ENCODE measurements at places on chromosomes 16 and 17.

- peak; percentile 18 for DNase-seq
These were observed 140.1 kb downstream of the ITFG1 start for GRCh38 chr16:47320546-47321310.

DNA sequence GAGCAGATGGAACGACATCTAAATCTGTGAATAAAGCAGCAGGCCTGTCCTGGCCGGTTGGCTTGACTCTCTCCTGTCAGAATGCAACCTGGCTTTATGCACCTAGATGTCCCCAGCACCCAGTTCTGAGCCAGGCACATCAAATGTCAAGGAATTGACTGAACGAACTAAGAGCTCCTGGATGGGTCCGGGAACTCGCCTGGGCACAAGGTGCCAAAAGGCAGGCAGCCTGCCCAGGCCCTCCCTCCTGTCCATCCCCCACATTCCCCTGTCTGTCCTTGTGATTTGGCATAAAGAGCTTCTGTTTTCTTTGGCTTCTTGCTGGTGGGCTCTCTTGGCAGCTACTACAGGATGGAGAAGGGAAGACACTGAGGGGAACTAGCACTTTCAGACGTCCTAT, 4.1 kb upstream of the RSAD1 start:
- DNase-seq, result no peak

GRCh38 chr17:34726536-34727384, 147.4 kb downstream of the TMEM132E start:
- no peak for DNase-seq

DNA sequence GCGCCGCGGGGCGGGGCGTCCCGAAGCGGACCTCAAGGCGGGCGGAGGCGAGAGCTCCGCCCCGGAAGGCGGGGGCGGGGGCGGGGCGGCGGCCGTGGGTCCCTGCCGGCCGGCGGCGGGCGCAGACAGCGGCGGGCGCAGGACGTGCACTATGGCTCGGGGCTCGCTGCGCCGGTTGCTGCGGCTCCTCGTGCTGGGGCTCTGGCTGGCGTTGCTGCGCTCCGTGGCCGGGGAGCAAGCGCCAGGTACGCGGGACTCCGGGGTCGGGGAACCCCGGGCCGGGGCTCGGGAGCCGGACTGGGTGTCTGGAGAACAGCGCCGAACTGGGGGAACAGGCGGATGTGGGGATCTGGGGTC, at the start of gene TNFRSF12A:
Gene TNFRSF12A, plus strand, starts transcription at position 122 of the 357 bp plus-strand sequence. Its CDS starts 30 bp downstream, at position 152.
- DNase-seq, result peak; percentile 85

DNA sequence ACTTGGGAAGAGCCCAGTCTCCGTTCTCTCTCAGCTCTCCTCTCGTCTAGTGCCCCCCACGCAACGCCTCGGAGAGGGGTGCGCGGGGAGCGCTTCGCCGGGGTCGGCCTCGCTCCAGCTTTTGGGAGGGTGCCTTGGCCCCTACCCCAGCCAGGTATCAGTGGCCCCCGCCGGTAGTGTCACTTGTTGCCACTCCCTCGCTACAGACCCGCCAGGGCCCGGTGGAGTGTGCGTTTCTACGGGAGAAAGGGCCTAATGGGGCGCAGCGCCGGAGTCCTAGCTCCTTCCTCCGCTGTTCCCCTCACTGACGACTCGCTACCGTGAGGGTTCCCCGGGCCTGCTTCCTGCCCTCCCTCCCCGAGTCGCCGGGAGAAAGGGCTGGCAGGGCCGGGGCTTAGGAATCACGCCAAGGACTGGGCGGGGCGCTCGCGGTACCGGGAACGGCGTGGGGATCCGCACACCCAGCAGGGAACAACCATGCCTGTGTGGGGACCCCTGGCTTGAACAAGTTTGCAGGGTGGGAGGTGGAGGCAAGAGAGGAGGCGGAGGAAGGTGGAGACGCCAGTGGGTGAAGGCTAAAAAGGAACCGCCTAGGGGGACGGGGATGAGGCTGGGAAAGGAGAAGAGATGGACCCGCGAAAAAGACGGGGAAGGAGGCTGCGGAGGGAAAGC, 997 bp upstream of the CDH11 start:
- peak; percentile 70 for DNase-seq

DNA sequence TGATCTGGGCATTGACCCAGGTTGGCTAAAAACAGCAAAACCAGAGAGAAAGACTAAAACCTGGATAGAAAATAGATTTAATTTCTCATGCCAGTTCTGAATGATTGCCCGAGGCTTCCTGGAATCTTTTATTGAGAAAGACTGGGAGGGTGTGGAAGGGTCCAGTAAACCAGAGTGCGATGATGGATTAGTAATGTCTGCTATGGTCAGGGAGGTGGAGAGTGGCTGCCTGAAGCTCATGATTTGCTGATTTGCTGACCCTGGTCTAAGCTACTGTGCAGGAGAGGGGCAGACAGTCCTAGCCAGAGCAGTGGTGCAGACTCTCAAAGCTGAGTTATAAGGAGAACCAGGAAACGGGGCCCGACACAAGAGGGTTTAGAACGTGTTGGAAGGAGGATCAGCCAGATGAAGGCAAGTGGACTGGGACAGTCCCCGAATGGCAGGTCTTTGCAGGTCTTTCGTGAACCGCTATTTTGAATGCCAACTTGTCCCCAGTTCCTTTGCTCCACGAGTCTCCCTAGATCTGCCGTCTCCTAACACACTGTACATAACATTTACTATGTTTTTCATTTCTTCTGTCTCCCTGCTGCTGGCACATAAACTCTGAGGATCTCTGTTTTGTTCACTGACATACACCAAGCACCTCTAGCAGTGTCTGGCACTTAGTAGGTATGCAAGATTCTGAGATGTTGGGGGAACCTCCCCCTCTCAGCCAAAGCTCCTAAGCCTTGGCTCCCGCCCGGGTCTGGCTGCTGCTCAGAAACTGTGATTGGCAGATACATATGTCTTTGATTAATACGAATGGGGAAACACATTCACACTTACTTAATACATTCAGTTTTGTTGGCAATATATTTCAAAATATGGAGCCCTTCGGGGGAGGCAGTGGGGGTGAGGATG, 237.3 kb upstream of the TNRC6C start:
- no peak for DNase-seq

DNA sequence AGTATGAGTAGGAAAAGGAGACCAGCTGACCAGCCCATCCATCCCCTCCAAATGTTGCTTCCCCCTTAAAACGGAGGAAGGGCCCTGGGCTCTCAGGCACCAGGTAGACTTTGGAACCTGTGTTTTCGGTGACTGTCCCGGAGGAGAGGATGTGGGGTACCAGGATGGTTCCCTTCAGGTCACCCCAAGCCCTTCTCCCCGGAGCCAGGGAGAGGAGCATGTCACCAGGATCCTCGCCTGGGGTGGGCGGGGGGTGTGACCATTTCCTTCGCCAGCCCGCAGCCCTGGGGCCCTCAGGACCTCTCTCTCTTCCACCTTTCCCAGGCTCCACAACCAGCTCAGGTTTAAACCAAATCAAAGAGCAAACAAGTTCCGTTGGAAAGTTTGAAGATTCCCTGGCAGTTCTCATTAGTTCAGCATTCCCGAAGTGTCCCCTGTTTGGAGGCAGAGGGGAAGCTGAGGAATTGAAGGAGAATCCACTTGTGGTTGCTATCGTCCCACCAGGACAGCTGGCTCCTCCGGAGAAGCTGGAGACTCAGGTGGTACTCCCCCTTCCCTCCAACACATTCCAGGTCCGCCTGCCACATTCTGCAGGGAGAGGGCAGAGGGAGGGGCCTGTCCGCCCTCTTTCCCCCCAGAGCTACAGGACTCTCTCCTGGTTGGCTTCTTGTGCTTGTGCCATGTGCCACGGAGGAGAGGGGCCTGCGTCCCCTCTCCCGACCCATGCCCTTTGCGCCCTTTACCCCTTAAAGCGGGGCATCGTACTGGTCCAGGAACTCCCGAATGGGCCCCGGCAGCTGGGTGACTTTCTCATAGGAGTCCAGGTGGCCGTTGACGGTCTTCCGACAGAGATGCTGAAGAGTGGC, 2.0 kb downstream of the SOCS3 start:
- DNase-seq, result peak; percentile 46

- no peak for DNase-seq
These were observed 299 bp downstream of the NUP85 start for GRCh38 chr17:75205793-75206163.

DNA sequence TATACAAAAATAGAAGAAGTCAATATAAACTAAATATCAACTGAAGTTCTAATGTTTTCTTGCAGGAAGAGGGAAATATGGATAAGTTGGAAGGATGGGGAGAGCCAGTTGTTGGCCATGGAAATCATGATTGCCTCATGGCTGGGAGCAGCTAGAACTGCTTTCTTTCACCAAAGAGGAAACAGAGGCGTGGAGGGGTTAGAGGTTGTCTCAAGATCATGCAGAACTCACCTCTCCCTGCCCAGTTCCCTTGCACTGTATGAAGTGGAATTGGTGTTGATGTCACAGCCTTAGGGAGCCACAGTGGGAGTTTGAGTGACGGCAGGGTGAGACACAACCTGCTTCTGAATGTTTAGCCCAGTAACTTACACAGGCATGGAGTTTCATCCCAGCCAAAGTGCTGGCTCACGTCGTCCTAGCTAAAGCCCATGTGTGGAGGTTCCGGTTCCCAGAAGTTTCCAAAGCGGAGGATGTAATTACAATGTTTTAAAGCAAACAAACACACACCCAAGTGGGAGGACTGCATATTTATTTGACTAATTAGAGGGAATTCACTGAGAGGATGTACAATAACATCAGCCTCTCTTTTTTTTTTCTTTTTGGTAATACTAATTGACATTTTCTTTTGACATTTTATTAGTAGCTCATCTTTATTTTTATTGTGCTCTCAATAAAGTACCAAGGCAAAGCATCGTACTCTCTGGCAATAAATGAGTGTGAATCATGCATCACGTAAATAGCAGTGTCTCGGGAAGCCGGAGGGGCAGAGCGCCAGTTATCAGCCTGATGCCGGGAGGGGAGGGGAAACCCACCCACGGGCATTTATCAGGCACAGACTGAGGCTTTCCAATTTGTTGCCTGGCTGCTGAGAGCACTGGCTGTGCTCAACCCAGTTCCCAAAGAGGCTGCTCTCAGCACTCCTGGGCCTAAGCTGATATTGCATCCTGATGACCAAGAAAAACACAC, 118.7 kb upstream of the CDH5 start:
- DNase-seq, result peak; percentile 48

- DNase-seq, result no peak
These were observed 27.1 kb downstream of the HOXB1 start for GRCh38 chr17:48503747-48504146.

GRCh38 chr17:40680998-40681397, 16.0 kb upstream of the KRT222 start:
- no peak for DNase-seq

DNA sequence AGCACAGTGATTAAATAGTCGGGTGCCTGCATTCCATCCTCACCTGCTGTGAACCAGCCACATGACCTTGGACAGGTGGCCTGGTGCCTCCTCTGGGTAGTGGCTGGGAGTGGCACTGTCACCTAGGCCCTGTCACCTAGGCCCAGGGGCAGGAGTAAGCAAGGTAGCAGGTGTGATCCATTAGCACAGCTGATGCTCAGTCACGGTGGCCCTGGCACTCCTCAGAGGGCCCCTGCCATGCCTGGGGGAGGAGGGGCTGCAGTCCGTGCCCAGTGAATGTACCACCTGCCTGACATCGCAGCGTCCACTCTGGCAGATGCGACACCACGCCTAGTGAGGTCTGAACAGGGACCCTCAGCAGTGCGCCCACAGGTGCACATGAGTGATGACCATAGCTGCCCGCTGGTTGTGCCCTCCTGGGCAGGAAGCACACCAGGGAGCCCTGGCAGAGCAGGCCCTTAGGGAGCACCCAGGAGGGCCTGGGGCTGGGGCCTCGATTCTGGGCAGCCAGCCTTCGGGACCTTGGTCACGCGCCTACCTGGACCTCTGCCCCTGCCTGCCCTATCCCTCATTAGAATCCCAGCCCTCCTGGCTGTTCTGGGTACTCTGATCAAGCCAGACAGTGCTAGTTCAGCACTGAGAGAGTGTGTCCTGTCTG, 33.1 kb upstream of the CRISPLD2 start:
- no peak for DNase-seq

GRCh38 chr16:73735018-73735417, 561.6 kb upstream of the PSMD7 start:
- peak; percentile 56 for DNase-seq

- no peak for DNase-seq
These were observed 432.6 kb downstream of the TOX3 start for GRCh38 chr16:52114379-52114778.

- peak; percentile 89 for DNase-seq
These were observed 533.2 kb upstream of the CDH5 start for GRCh38 chr16:65833171-65833871.

DNA sequence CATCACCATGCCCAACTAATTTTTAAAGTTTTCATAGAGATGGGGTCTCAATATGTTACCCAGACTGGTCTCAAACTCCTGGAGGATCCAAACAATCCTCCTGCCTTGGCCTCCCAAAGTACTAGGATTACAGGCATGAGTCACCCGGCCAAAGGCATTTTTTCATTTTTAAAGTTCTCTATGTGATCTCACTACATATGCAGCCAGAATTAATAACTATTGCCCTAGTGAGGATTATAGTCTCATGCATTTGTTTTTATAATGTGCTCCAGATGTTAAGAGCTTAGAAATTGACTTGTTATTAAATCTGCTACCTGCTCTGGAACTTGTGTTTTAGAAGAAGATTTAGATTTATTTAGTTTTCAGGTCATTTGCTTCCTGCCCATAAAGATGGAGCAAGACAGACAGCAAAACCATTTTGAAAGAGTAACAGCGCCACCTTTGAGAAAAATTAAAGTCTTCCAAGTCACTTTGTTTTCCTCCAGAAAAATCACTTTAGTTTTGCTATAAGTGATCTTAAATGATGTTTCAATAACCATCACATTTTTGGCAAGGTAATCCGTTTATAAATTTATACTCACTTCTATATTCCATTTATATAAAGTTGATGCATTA, 79.5 kb downstream of the CA4 start:
- peak; percentile 63 for DNase-seq

GRCh38 chr16:62225675-62226074, 189.4 kb upstream of the CDH8 start:
- DNase-seq, result peak; percentile 4

DNA sequence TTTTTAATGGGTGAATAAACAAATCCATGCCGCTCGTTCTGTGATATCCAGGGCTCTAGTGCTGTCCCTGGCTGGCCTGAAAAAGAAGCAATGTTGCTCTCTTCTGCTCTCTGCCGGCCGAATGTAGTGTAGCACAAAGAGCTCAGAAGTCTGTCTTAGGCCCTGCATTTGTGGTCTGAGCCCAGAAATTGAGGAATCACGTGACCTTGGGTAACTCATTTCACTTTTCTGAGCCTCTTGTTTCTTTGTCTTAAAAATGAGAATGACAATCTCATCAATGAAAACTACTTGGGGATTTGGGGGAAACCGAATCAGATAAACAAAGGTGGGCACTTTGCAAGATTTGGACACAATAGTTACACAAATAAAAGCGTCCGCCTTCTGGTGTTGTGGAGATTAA, 381.6 kb upstream of the ASIC2 start:
- peak; percentile 38 for DNase-seq

DNA sequence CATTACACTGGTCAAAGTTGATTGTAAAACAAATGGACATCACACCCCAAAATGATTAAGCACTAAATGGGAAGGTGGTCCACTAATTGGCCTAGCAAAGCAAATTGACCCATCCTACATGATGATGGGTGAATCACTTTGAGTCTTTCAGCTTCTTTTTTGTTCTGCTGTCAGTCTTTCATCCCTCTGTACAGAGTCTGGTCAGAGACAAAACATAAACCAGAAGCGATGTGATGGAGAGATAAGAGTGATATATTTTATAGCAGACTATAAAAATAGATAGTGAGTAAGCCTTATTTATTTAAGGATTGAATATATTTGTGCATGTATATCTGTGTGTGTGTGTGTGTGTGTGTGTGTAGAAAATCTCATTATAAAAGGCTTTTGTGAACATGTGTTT, 618.4 kb upstream of the SOX9 start:
- DNase-seq, result no peak

All from EL (cell line).